CD4-positive, alpha-beta T cell treated with Interleukin-12 subunit alpha and Interleukin-12 subunit beta, for 1 hour (primary cell): ENCODE measurements at places on chromosomes 1 and 21.

DNA sequence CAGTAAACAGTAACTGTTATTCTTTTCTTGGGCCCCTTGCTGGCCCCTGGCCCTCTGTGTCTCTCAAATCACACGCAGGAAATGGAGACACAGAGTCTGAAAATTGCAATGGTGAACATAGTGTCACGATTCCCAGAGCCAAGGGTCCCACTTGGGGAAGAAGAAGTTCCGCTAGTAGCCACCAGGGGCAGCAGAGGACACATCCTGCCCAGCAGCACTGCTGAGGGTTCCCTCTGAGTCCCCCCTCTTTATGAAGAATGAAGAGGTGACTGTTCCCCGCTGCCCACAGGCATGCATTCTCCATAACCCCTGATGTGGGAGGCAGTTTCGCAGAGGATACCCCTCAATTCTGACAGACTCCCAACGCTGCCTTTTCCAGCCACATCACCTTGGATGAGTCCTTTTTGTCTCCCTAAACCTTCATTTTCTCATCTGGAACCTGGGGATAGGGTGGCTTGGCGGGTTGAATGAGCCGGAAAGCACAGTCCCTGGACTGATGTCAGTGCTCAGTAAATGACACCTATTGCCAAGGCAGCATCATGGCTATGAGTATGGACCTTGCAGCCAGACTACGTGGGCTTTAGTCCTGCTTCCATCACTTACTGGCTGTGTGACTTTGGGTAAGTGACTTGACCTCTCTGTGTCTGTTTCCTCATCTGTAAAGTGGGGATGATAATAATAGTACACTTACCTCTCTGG lies 238.0 kb upstream of the TMEM51 start:
- DNase-seq, result peak; percentile 16

- no peak for DNase-seq
Measured at GRCh38 chr1:109944541-109944940, 33.9 kb downstream of the CSF1 start.

- DNase-seq, result peak; percentile 46
Measured at GRCh38 chr1:65235867-65236805, 73.2 kb upstream of the DNAJC6 start.

GRCh38 chr1:31377364-31377863 lies 4.5 kb upstream of the FABP3 start:
- no peak for DNase-seq

GRCh38 chr1:162179121-162179520 lies 109.6 kb downstream of the NOS1AP start:
- no peak for DNase-seq

DNA sequence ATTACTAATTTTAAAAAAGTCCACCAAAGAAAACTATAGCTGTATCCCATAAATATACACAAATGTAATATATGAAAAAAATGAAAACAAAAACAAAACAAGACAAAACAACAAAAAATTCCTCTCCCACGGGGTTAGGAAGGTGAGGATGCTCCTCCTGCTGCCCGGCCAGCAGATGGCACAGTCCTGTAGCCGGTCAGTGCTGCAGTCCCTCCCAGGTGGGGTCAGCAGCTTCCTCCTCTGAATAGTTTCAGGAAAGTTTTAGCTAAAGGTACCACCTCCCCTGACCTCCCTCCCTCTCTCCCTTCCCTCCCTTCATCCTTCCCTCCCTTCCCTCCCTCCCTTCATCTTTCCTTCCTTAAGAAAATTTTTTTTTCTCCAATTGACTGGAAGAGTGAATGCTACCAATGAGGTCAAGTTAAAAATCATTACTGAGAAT lies 67.8 kb upstream of the BCL10 start:
- no peak for DNase-seq

- no peak for DNase-seq
Measured at GRCh38 chr21:38806942-38807284, 1.2 kb downstream of the ETS2 start.

DNA sequence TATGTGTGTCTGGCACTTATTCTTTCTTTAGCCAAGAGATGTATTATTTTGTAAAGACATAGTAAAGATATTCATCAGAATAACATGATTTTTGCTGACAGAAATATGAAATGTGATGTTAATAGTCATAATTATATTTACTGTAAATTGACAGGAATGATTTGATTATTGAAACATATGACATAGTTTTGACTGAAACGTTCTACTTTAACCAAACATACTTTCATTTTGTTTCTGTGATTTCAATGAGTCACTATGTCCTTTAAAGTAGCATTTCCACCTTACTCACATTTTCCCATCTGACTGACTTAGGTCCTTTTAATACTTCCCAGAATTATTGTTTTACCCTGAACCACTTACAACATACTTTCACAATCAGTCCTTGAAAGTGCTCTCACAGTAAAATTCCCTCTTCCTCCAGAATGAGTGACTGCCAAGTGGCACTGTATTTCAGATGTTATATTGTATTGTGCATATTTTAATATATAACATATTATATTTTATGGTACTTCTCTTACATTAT lies 437.9 kb downstream of the NCAM2 start:
- DNase-seq, result no peak

DNA sequence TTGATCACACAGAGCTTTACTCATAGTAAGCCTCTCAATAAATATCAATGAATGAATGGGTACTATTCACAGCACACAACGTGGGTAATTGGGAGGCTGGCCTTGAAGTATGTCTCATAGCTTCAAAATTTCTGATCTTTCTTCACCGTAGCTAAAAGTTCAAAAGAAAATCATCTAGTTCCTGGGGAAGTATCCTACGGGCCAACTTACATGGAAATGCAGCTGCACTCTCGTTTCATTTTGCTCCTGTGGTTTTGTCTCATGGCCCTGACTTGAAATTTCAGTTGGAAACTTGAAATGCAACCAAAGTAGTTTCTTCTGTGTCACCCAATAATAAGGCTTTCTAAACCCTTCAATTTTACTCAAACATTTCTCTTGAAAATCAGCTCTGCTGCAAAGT lies 76.1 kb upstream of the CNIH3 start:
- DNase-seq, result no peak

GRCh38 chr21:27477296-27477695 lies 510.4 kb upstream of the ADAMTS5 start:
- DNase-seq, result no peak

- no peak for DNase-seq
Measured at GRCh38 chr1:219086956-219087469, 86.7 kb upstream of the LYPLAL1 start.

DNA sequence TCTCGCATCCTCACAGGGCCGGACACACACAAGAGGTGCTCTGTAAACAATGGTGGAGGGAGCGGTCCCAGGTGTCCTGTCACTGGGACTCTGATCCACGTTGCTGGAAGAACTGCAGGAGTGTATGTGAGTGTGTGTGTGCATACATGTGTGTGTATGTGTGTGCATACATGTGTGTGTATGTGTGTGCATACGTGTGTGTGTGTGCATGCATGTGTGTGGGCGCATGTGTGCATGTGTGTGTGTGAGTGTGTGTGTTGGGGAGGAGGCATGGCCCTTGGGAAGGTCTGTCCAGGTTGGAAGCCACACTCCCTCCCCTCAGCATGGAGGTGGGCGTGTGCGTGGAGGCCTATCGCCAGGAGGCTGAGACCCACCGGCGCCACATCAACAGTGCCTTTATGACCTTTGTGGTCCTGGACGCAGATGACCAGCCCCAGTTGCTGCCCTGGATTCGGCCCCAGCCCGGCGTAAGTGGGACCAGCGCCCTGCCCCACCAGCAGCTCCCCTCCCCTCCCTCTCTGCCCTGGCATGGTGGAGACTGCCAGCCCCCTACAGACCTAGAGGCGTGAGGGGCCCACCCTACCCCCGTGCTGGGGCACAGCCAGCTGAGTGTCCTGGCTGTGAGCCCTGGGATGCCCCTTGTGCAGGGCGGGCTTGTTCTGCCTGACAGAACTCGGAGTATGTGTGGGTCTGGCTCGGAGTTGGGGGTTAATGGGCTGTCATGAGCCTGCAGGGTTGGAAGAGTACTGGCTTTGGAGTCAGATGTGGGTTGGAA lies 22.2 kb downstream of the FAM151A start:
- DNase-seq, result no peak

DNA sequence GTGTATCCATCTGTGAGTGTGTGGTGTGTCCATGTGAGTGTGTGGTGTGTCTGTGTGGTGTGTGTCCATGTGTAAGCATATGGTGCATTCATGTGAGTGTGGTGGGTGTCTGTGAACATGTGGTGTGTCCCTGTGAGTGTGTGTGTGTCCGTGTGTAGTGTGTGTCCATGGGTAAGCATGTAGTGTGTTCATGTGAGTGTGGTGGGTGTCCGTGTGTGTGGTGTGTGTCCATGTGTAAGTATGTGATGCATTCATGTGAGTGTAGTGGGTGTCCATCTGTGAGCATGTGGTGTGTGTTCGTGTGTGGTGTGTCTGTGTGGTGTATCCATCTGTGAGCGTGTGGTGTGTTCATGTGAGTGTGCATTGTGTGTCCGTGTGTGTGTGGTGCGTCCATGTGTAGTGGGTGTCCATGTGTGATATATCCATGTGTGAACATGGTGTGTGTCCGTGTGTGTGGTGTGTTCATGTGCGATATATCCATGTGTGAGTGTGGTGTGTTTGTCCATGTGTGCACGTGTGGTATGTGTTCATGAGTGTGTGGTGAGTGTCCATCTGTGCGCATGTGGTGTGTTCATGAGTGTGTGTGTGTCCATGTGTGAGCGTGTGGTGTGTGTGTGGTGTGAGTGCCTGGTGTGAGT lies 12.3 kb downstream of the SLC19A1 start:
- DNase-seq, result no peak

DNA sequence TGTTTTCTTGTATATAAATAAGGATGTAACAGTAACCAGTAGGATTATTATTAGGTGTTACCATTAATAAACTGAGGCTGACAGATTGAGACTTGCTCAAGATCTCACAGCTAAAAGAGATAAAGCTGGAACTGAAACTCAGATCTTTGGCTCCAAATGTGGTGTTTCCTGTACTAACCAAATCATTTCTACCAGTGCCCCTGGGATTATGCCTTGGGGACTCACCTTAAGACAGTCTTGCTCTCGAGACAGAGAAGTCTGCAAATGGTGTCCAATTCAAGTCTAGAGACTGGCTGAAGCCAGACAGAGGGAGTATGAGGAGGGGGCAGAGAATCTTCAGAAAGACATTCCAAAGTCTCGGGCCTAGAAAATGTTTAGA lies 593 bp upstream of the CD53 start:
- peak; percentile 30 for DNase-seq

- no peak for DNase-seq
Measured at GRCh38 chr1:203142684-203143408, 15.3 kb downstream of the ADORA1 start.

- no peak for DNase-seq
Measured at GRCh38 chr1:16971341-16972188, 8.9 kb downstream of the MFAP2 start.

DNA sequence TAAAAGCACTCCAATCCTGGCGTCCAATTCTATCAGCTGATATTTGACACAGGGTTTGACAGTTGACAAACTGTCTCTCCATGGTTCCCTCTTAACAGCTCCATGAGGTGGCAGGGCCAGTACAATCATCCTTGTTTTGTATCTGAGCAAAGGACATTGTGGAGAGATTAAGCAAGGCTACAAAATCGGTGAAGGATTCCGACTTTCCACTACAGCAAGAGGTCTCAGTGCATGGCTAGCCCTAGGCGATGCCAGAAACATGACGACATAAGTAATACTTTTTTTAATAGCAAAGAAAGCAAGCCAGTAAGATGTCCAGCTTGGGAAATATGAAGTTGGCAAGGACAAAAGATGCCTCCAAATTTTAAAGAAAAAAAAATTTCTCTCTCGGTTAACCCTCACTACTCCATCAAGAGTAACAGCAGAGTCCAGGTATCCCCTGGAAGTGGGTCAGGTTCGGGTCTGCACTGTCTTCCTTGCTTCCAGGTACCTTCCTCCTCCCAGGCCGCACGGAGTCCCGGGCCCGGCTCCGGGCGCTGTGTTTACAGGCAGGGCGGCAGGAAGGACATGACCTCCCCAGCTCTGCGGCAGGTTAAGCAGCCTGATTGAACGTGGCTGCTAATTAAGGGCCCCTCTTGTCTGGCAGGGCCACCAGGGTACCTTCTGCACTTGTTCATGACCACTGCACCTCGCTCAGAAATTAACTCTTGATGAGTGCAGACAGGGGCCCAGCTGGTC lies 106.1 kb downstream of the SIM2 start:
- no peak for DNase-seq

- no peak for DNase-seq
Measured at GRCh38 chr1:38833146-38833545, 26.4 kb downstream of the RRAGC start.

- DNase-seq, result no peak
Measured at GRCh38 chr1:7501723-7502603, 269.1 kb upstream of the VAMP3 start.

DNA sequence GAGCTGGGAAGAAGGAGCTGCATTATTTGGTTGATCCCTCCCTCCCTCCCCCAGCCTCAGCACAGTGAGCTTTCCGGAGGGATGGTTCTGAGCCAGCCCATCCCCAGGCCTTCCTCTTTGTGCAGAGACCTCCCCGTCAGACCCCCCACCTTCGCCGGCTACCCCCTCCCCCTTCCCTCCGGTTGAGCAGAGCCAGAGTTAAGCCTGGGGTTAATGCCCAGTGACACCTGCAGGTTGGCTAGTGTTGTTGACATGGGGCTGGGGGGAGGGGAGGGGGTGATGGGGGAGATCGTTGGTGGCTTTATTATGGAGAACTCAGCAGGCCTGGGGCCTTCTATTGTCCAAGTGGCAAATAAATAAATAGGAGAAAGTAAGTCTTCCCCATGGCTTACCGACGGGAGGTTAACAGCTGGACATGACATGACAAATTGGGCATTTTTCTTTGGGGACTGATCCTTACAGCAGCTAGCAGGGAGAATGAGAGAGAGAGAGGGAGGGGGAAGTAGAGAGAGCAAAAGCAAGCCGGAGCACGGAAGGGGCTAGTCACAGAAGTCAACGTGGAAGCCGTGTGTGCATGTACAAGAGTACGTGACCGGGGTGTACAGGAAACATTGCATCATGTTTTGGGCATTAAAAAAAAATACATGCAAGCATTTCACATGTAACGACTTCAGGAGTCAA lies 131.1 kb downstream of the TMEM53 start:
- no peak for DNase-seq

- no peak for DNase-seq
Measured at GRCh38 chr1:162040001-162040400, 16.3 kb upstream of the OLFML2B start.

DNA sequence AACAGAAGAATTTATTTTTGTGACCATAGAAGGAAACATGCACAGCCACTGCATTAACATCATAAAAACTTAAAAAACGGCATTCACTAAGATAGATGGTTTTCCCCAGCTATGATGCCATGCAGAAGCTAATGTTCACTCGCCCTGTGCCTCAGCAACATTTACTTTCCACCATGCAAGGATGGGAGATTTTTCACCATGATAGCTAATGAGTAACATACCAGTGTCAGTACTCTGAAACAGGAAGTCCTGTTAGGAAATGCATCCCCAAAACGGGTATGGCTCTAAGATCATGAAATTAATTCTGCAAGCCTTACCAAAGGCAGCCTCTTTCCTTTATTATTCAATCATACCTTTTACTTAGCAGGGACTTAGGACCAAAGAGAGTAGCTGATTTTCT lies 17.5 kb upstream of the VAMP3 start:
- no peak for DNase-seq

- no peak for DNase-seq
Measured at GRCh38 chr1:17719874-17720273, 35.3 kb upstream of the ACTL8 start.
